ENCODE measurements at places on chromosomes 3 and 15. TPM values are rescaled to one million over a fixed set of nuclear protein-coding genes. Genes with fewer than 3 reads are reported as not detected.

GRCh38 chr15:101123222-101123910 is 128.5 kb downstream of the CHSY1 start:
- DNase-seq: no peak

The PYGO1 gene
- total RNA-seq: 15.6 TPM

- peak; percentile 52 for DNase-seq
These were observed 19.5 kb upstream of the COMMD2 start for GRCh38 chr3:149771652-149772271.

The LMAN1L gene
- total RNA-seq: 0.04 TPM

GRCh38 chr3:25547103-25547502 is 117.6 kb downstream of the TOP2B start:
- no peak for DNase-seq

DNA sequence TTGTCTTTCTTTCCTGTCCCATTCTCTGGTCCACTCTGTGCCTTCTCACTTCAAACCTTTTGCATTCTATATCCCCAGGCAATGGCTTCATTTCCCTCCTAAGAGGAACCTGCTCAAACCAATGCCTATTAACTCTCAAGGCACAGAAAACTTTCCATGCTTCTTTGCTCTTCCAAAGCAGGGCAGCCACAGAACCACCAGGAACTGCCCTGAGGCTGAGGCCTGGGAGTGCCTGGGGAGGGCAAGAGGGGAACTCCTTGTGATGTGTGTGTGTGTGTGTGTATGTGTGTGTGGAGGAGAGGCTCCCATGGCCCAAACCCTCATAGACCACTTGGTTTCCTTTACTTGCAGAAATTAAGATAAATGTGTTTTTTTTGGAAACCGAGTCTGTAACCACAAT is 14.1 kb upstream of the PGPEP1L start:
- DNase-seq: no peak

DNA sequence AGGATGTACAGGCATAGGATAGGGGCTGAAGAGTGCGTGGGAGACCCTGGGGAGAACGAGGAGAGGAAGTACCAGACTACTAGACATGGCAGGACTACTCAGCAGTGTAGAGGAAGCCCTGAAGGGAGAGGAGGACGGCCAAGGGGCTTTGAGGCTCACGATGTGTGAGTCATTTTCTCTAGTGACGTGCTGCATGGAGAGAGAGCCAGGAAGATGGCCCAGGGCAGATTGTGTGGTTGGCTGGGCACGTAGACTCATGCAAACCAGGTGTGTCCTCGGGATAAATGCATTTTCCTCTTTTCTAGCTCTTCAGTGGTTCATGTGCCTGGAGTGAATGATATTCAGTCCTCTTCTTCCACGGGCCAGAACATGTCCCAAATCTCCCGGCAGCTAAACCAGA is 115.0 kb upstream of the ABHD17C start:
- peak; percentile 31 for DNase-seq
